ENCODE measurements at places on chromosomes 12 and 14.

- DNase-seq = no peak
Observed at GRCh38 chr12:109099431-109100020, 2.1 kb downstream of the UNG start.

DNA sequence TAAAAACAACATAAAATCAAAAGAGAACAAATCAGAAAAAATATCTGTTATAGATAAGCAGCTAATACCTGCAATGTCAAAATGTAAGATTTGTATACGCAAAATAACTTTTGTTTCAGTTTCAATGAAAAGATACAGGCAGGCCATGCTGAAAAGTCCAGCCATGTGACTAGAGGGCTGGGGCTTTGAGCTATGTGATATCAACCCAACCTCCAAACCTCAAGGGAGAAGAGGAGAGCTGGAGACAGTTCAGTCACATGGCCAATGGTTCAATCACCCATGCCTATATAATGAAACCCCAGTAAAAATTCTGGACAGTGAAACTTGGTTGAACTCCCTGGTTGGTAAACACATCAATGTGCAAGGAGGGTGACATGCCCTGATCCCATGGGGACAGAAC is 5.3 kb downstream of the COX16 start:
- no peak for DNase-seq

DNA sequence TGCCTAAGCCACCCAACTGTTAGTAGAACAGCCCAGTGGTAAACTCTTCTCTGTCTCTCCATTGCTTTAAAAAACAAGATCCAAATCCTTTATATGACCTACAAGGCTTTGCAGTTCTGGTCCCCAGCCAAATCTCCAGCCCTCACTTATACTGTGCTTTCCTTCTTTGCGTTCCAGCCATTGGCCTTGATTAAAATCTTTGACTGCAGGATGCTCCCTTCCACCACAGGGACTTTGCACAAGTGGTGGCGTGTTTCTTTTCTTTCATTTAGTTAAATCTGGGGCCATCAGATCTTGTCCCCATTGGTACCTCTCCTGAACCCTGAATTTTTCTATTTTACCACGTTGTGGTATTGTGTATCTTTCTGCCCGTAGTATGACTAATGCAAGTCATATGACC is 183.7 kb downstream of the VRK1 start:
- DNase-seq = no peak

DNA sequence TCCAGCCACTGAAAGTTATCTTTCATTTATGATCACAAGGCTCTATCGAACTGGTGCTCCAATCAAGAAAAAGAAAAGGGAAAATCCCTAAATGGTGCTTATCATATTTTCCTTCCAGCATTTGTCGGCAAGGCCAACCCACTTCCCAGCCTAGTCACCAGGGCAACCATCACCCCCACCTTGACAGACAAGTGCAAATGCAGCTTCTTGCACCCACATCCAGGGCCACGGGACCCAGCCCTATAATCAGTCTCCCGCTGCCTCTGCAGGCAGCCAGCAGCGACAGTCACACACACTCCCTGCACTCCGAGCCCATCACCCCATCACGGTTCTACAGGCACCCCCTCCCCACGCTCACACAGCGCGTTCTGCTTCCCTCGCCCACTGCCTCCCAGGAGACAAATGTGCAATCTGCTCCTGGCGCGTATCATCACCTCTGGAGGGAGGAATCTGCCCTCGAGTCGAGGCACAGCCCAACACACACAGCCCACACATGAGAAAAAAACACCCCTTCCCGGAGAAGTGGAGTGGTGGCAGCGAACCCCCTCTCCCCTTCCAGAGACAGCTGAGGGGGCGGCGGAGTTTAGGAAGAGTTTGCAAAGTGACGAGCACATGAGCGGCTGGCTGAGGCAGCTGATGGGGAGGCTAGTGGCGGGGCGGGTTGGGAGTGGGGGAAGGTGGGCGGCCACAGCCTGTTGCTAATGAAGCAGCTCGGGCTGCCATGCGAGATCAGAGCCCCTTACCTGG is 9.3 kb upstream of the PPP4R4 start:
- no peak for DNase-seq

DNA sequence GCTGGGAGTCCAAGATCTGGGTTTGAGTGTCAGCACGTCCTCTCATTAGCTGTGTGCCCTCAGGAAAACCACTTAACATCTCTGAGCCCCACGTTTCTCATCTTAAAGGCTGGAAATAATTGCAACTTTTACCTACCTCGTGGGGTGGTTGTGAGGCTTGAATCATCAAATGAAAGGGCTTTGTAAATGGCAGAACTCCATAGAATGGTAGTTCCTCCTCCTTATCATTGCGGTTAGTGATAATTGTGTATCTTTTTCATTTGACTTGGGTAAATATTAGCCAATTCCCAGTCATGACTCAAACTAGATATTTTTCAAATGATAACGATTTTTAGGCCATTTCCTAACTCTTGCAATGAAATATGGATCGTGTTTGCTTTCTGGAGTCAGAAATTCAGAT is 205.5 kb downstream of the CHST11 start:
- DNase-seq = no peak

- no peak for DNase-seq
Observed at GRCh38 chr12:110863161-110863560, 16.4 kb downstream of the CCDC63 start.

DNA sequence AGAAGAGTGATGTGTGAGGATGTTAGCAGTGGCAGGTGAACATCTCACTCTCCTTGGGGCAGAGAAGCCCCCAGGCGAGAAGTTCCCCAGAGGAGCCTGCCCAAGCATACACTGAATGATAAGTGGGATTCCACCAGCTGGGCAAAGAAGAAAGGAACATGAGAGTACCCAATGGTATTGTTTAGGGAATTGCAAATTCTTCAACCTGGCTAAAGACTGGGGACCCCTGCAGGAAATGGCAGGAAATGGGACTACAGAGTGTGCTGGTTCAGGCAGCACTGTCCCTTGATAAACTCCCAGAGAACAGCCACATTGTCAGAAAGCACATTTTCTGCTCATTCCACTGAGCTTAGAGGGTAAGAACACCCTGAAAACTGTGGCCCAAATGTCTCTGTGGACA is 121.3 kb downstream of the RPS29 start:
- no peak for DNase-seq

- DNase-seq = no peak
Observed at GRCh38 chr14:61132336-61132735, 148.8 kb downstream of the TMEM30B start.

GRCh38 chr12:9735601-9736000 is 2.7 kb upstream of the CLECL1 start:
- no peak for DNase-seq

DNA sequence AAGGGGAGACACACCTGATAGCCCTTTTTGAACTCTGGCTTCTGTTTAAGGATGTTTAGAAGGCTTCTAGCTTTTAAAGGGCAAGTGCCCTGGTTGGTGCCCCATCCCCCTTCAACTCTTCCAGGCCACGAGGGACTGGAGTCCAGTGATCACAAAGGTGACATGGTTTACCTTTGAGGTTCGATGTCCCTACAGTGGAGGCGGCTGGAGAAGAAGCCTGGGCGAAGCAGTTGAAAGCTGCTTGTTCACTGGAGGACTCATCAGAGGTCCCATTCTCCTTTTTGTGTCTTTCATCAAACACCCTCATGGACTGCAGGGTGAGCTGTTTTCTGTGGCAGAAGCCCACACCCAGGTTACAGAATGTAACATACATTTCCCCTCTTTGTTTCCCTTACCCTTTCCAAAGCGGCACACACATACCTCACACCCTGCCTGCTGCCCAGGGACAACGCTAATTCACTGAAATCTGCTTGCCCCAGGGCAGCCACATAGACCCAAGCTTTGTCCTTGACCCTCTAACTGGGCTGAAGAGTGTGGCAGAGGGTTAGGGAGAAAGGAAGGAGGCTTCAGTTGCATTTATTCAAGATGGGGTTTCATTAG is 7.7 kb downstream of the TBX3 start:
- no peak for DNase-seq

DNA sequence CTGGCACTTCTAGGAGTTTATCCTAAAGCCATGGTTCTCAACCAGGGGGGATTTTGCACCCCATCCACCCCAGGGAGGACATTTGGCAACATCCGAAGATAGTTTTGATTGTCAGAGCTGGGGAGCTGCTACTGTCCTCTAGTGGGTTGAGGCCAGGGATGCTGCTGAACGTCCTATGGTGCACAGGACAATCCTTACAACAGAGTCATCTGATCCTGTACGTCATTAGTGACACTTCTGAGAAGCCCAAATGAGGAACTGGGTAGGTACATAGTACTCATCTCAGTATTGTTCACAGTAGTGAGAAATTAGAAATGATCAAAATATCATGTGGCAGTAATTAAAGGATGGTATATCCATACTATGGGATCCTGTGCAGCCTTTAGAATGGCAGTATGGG is 185.1 kb downstream of the CHST11 start:
- DNase-seq = no peak

DNA sequence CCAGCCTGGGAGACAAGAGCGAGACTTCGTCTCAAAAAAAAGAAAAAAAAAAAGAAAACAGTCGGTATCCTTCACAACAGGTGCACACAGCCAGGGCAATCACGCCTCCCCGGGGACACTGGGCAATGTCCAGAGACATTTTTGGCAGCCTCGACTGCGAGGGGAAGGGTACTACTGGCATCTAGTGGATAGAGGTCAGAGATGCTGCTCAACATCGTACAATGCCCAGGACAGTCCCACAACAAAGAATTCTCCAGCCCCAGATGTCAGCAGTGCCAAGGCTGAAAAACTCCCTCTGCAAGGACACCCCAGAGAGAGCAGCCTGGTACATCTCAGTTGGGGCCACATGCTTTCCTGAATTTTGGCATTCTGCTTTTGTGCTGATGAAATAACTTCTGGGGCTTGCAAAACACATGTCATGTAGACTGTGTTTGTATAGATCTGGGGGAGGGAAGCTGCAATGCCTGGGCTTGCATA is 21.5 kb downstream of the ALDH2 start:
- no peak for DNase-seq

- DNase-seq = no peak
Observed at GRCh38 chr14:47262801-47263200, 412.6 kb downstream of the MDGA2 start.

- no peak for DNase-seq
Observed at GRCh38 chr14:52834440-52834842, 43.0 kb upstream of the GNPNAT1 start.

DNA sequence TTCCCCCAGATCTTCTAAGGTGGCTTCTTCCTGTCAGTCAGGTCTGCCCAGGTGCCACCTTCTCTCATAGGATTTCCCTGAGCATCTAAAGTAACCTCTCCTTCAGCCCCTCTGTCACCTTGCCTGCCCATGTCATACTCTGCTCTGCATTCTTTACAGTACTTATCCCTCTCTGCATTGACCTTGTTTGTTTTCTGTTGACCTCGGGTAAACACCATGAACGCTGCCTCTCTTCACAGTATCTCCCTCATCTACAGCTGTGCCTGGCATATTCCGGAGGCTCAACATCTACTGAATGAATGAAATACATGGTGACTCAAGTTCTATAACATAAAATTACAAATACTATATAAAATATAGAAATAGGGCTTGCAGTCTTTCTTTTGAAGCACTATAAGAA is 10.1 kb upstream of the PPM1A start:
- DNase-seq = no peak

GRCh38 chr14:95164506-95164905 is 7.2 kb upstream of the DICER1 start:
- DNase-seq = no peak

DNA sequence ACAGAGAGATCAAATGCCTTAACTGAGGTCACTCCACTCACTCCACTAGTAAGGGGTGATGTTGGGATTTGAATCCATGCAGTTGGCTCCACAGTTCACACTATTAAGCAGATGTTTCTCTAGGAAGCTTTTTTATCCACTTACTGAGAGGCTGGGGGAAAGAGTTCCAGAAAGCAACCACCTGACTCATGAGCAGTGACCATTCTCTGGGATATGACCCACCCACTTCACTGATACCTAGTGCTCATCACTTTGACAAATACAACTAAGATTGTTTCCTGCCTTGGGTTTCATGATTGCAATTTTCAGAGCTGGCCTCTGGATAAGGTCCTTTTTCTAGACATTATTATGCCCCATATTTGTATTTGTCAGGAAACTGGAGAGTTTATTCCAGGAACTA is 152.1 kb upstream of the PLEKHG7 start:
- DNase-seq = no peak

GRCh38 chr14:101865288-101865687 is 99.1 kb upstream of the DYNC1H1 start:
- DNase-seq = no peak

DNA sequence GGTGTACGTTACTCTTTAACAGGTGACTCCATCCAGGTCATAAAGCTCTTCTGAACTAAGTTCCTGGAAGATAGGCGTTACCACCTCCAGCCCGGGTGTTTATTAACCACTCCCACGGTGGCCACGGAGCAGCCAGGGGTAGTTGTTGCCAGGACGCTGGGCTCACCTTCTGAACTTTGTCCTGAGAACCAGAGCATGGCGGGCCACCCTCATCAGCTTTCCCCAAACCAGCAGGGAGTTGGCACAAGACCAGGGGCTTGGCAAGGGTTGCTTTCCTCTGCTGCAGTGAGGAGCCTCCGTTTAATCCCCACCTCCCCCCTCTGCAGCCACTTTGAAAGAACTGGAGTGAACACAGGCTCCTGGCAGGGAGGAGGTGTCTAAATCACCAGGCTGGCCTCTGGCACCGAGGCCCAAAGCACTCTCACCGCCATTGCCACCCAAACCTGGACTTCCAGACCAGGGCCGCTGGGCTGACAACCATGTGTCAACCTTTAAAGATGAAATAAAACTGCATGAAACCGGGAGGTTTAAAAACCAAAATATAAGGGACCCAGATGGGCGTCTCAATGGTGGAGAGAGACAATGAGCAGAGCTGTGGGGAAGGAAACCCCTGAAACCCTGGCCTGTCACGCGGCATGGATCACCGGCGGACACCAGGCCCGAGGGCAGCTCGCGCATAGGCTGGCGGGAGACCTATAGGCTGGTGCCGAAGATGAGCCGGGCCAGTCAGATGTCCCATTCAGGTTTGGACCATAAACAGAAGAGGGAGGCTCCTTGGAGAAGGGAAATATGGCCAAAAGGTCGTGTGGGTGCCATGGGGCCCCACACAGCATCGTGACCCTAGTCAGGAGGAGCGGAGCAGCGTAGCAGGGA is 30.9 kb upstream of the TDRD9 start:
- DNase-seq = no peak

GRCh38 chr14:72544615-72545387 is 349.1 kb downstream of the DPF3 start:
- no peak for DNase-seq

- no peak for DNase-seq
Observed at GRCh38 chr14:95483309-95484165, 32.9 kb downstream of the SYNE3 start.

DNA sequence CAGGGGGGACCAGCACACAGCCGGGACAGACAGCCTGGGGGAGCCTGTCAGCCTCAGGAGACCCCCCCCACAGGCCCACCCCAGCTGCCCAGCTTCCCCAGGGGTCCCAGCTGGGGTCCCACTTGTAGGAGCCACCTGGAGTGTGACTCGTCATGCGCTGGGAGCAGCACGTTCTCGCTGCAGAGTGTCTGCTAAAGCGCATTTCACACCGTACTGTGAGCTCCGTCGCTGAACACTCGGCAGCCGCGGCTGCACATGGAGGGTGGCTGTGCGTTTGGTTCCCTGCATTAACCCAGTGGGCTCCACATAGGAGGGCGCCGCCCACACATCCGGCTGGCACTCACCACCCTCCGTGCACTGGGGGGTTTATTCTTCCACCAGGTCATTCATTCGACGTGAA is 56.7 kb downstream of the FBRSL1 start:
- DNase-seq = no peak

GRCh38 chr14:78329371-78329770 is 159.2 kb downstream of the NRXN3 start:
- no peak for DNase-seq

GRCh38 chr14:55800156-55800785 is 220.3 kb downstream of the KTN1 start:
- DNase-seq = no peak

Measured in stimulated activated CD4-positive, alpha-beta T cell treated with anti-CD3 and anti-CD28 coated beads, Interleukin-4, amount 100 ng/mL, for 4 hours (primary cell).